EH (cell line): ENCODE measurements at places on chromosomes 2 and 18.

DNA sequence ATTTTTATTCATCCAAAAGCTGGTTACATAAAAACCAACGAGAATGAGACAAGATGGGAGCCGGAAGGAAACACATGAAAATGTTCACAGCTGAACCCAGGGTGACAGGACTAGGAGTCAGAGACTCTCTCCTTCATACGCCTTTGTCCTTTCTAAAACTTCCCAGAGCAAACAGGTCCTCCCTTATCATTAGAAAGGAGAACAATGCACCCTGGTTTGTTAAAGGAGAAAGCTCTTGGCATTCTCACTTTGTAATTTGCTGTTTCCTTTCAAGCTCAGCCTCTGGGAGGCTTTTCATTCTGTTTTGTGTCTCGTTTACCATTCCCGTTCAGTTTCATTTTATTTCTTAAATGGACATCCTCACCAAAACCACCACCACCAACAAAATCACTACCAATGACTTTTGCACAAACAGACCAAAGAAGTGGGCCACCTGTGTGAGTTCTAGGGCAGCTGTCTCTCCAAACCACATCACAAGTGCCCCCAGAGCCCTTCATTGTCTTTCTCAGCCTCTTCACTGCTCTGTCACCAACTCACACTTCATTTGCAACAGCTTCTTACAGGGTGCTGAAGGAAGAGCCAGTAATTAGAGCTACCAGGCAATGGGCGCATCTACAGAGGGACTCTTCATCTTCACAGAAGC lies 105.3 kb downstream of the HDAC4 start:
- DNase-seq, result no peak

DNA sequence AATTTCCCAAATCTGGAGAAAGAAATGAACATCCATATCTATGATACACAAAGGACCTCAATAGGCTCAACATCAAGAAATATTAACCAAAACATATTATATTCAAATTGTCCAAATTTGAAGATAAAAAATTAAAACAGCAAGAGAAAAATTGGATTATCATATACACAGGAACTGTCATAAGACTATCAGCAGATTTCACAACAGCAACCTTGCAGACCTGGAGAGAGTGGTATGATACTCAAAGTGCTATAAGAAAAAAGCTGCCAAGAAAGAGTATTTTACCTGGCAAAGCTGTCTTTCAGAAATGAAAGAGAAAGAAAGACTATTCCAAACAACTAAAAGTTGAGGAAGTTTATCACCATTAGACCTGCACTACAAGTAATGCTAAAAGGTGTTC lies 711.9 kb upstream of the RAB6C start:
- no peak for DNase-seq

DNA sequence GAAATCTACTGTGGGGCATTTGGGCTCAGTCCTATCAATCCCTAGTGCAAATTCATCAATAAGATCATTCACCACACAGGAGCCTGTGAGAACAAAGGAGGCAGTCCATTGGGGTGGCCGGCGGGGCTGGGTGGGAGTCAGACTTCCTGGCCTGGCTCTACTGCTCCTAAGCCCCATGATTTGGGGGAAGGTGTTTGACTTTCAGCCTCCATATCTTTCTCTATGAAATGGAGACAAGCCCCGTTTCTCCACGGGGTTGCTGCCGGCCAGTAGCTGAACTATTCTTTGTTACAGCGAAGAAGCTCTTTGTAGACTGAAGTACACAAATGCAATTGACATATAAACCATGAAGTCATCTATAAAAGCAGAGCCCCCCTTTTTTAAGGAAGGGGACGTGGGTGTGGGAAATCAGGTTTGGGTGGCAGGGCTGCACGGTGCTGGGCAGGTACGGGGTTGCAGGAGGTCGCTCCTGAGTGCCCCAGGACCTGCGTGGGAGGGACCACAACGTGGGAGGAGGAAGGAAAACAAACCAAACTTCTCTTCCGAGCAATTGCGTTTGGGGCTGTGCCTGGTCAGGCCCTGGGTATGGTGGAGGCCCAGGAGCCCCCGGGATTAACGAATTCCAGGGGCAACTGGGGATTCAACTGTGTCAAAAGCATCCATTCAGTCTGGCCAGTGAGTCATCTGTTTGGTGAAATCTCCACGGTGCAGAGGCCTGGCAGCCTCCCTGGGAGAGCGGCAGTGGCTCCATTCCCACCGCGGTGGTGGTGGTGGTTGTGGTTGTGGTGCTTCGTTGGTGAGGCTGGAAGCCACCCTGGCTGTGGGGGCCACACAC lies 18.2 kb downstream of the FBLN7 start:
- peak; percentile 72 for DNase-seq

GRCh38 chr18:6729247-6730091 lies at the start of gene ARHGAP28:
ARHGAP28 (plus strand) TSS chr18:6729716; CDS start chr18:6729822, 106 bp downstream.
- peak; percentile 86 for DNase-seq

DNA sequence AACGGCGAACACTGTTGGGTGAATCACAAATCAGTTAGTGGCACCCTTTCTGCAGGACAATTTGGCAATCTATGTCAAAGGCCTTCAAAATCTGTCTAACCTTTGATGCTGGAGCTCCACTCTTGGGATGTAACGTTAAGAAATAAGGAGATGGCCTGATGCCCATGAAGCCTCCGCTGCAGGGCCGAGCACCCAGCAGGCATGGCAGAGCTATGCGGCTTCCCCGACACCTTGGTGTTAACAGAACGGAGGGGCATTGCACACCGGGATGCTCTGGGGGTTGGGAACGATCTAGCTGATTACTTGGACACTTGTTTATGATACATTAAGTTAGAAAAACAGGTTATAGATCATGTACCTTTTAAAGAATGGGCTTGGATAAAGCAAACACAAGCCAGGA lies 265.3 kb downstream of the HDAC4 start:
- DNase-seq, result no peak

DNA sequence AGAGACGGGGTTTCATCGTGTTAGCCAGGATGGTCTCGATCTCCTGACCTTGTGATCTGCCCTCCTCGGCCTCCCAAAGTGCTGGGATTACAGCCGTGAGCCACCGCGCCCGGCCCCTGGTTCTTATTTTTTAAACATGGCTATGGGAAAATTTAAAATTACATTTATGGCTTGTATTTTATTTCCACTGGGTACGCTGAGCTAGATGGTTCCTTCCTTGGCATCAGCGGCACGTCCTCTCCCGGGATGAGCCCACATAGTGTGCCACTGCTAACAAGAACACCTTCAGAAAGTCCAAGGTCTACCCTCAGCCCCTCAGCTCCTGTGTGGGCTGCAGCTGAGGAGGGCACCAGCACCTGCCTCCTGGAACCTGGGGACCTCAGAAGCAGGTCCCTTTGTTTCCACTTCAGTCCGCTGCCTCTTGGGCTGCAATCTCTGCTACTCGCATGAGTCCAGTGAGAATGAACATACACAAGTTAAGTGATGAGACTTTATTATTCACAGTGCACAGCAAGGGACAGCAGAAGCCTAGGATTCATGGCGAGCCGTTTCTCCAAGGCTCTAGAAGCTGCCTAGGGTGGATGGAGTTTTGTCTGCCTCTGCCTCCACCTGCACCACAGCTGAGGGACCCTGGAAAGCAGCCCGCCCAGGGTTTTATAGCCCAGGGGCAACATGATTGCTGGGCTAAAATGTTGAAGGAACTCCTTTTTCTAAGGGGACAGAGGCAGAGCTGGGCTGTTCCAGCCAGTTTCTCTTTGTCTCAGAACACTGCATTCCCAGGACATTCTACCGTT lies 107.5 kb upstream of the TEX51 start:
- DNase-seq, result no peak

- no peak for DNase-seq
Observed at GRCh38 chr2:65475000-65475399, 42.6 kb upstream of the SPRED2 start.

GRCh38 chr2:218261423-218262236 lies 815 bp downstream of the GPBAR1 start:
- no peak for DNase-seq

DNA sequence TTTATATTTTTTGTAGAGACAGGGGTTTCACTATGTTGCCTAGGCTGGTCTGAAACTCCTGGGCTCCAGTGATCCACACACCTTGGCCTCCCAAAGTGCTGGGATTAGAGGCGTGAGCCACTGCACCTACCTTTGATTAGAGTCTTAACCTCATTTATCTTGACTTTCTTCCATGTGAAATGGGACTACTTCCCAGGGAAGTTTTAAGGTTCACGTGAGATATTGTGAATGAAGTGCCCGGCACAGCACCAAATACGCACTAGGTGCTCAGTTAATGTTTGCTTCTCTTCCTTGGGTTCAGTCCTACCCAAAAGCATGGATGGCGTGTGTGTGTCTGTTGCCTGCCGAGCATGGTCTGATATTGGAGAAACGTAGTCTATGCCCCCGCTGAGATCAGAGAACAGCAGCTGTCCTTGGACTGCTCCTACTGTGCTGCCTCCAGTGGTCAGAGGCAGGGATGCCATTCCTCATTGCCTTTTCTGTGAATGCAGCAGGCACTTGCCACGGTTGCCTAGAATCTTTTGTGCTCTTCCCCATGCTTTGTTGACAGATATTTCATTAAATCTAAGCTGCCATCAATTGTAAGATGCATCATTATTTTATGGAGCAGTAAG lies 12.3 kb upstream of the TFCP2L1 start:
- DNase-seq, result peak; percentile 35

- no peak for DNase-seq
Observed at GRCh38 chr2:98070081-98070480, 16.9 kb upstream of the VWA3B start.

GRCh38 chr2:64657411-64657810 lies 3.7 kb upstream of the SERTAD2 start:
- DNase-seq, result no peak

DNA sequence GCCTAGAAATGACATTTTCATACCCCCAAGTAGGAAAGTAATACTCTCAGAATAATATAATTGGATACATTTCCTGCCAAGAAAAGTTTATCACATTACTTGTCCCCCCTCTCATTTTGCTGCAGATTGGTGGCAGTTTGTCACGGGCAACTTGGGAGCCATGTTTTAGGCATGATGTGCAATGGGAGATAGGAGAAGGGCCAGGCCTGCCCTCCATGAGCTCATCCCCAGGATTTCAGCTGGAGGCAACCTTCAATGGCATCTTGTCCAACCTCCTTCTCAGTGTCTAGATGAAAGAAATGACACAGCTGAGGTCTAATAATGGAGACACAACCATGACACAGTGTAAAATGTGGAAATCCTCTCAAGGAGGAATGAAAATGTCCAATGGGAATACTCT lies 11.4 kb upstream of the RAB31 start:
- DNase-seq, result no peak

DNA sequence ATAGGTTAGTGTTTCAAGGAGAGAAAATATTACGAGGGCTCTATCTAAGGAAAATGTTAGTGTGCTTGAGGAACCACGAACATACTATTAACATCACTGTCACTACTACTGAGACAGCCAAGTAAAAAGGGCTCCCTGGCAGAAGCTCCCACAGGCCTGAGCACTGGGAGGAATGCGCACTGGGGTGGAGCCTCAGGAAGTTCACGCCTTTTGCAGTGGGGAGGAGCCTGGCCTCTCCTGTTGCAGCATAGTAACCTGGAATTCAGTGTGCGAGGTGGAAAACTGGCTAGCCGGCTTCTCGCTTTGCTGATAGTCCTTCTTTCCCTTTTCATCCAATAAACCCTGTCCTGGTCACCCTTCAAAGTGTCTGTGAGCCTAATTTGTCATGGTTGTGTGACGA lies 250.3 kb downstream of the ERBB4 start:
- no peak for DNase-seq

- DNase-seq, result no peak
Observed at GRCh38 chr2:197927994-197928393, 123.6 kb downstream of the PLCL1 start.

GRCh38 chr2:71932780-71933466 lies 214.7 kb downstream of the CYP26B1 start:
- DNase-seq, result no peak

GRCh38 chr18:30175061-30175574 lies 867.4 kb downstream of the DSC3 start:
- no peak for DNase-seq

DNA sequence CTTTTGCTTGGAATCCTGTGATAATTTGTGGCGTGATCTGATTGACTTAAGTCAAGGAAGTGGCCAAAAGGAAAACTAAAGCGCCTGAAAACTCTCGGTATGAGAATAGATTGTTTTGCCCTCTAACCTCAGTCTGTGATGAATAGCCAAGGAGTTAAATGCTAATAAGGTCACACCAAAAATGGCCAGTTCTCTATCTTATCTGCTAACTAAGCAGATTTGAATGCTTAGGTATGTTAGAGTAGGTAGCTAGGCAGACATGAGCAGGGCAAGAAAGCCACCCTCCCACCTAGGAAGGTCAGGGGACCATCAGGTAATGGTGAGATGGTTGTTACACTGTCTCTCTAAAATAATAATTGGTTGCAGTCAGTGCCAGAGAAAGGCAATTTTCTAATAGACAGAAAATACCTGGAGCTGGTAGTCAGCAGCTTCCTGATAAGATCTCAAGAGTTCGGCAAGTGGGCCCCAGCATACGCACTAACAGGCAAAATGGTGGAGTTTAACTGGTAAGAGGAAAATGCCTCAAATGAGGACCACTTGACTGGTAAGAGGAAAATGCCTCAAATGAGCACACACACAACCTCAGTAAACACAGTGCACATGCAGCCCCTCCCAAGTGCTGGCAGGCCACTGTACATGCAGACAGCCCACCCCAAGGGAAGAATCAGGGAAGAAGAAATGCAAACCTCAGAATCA lies 468.4 kb downstream of the MBD2 start:
- no peak for DNase-seq

GRCh38 chr2:71995067-71995665 lies 152.5 kb downstream of the CYP26B1 start:
- DNase-seq, result peak; percentile 64

- DNase-seq, result peak; percentile 96
Observed at GRCh38 chr2:216426938-216427337, 14.7 kb downstream of the SMARCAL1 start.

- DNase-seq, result no peak
Observed at GRCh38 chr2:46368401-46368800, 71.2 kb downstream of the EPAS1 start.

DNA sequence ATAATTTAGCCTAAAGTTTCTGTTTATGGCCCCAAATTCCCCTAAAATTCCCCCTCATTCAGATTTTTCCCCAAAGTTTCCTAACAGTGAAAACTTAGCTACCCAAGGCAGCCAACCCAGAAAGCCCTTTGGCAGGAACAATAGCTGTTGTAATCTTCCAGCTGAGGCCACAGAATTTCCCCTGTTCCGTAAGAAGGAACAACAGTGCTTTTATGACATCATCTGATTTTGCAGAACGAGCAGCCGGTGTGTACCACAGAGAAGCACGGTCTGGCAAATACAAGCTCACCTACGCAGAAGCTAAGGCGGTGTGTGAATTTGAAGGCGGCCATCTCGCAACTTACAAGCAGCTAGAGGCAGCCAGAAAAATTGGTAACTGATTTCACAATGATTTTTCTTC lies 6.3 kb downstream of the TNFAIP6 start:
- no peak for DNase-seq

GRCh38 chr18:70072678-70073077 lies 125.0 kb upstream of the CD226 start:
- peak; percentile 49 for DNase-seq
